Activated CD4-positive, alpha-beta T cell treated with anti-CD3 and anti-CD28 coated beads, Interleukin-2, amount 10 ng/mL, durations not matched to agents 7 days and 5 days (primary cell): ENCODE measurements at places on chromosomes 12 and 14.

DNA sequence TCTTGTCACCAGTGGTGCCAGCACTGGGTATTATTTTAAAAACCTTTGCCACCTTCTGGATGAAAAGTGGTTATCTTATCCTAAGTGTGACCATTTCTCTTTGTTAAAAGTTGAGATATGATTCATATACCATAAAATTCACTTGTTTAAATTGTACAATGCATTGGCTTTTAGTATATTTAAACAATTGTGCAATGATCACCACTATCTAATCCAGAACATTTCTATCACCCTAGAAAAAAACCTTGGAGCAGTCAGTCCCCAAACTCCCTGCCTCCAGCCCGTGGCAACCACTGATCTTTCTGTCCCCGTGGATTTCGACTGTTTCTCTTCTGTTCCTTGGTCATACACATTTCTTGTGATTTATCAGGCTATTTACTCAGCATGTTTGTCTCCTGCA is 28.3 kb downstream of the SH2B3 start:
- peaks cover 96% of the 10 kb centered on the region for H3K4me1 ChIP-seq
- H3K4me3 ChIP-seq: peak overlapping the region; percentile 64
- DNase-seq: no peak
- peak overlapping the region; percentile 98 for H3K27ac ChIP-seq

GRCh38 chr14:75084513-75084912 is 15.1 kb downstream of the ZC2HC1C start:
- H3K27ac ChIP-seq: no peak overlapping the region
- H3K4me1 ChIP-seq: no peaks in the 10 kb centered on the region
- no peaks in the 10 kb centered on the region for H3K27me3 ChIP-seq
- no peak overlapping the region for H3K4me3 ChIP-seq
- no peak for DNase-seq
- H3K36me3 ChIP-seq: peaks cover 40% of the 10 kb centered on the region

- no peak within 1 kb of the TSS for H3K27ac ChIP-seq
- no peak within 1 kb of the TSS for H3K4me3 ChIP-seq
- H3K27me3 ChIP-seq: peaks cover 78% of the 10 kb centered on the region
Observed at GRCh38 chr14:74238974-74239847, at the start of gene VSX2. VSX2 (plus strand) TSS chr14:74239449; CDS start chr14:74239562, 113 bp downstream.

DNA sequence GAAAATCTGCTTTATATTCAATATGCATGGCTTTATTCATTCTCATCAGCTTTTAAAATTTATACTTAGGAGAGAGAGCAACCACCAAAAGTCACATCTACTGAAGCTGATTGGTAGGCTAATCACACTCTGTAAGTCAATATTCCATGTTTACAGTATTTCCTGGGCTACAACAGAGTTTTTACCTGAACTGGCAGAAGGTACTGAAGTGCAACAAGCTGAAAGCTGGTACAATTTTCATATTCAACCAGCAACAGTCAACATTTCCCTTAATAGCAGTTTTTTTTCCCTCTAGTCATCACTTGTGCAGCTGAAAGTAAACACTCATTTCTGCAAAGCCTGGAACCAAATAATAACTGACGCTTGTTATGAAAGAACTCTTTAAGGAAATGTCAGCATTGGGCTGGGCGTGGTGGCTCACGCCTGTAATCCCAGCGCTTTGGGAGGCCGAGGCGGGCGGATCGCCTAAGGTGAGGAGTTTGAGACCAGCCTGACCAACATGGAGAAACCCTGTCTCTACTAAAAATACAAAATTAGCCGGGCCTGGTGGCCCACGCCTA is 12.9 kb downstream of the BRAP start:
- DNase-seq: no peak
- no peak overlapping the region for H3K27ac ChIP-seq
- H3K36me3 ChIP-seq: peaks cover 29% of the 10 kb centered on the region
- no peaks in the 10 kb centered on the region for H3K27me3 ChIP-seq
- H3K4me3 ChIP-seq: no peak overlapping the region

- H3K36me3 ChIP-seq: peaks cover 32% of the 10 kb centered on the region
- peaks cover 5% of the 10 kb centered on the region for H3K27me3 ChIP-seq
- no peak overlapping the region for H3K27ac ChIP-seq
- DNase-seq: no peak
- H3K4me1 ChIP-seq: peaks cover 31% of the 10 kb centered on the region
- H3K4me3 ChIP-seq: no peak overlapping the region
Observed at GRCh38 chr12:110684312-110684836, 4.5 kb downstream of the HVCN1 start.

GRCh38 chr14:45426685-45427282 is 173.8 kb upstream of the MIS18BP1 start:
- peak; percentile 8 for DNase-seq
- no peaks in the 10 kb centered on the region for H3K36me3 ChIP-seq
- no peak overlapping the region for H3K27ac ChIP-seq
- H3K4me1 ChIP-seq: no peaks in the 10 kb centered on the region
- H3K27me3 ChIP-seq: no peaks in the 10 kb centered on the region

GRCh38 chr12:111438481-111438880 is 32.8 kb downstream of the SH2B3 start:
- H3K4me3 ChIP-seq: no peak overlapping the region
- H3K36me3 ChIP-seq: peaks cover 28% of the 10 kb centered on the region
- H3K27me3 ChIP-seq: no peaks in the 10 kb centered on the region
- peak overlapping the region; percentile 69 for H3K27ac ChIP-seq
- no peak for DNase-seq

DNA sequence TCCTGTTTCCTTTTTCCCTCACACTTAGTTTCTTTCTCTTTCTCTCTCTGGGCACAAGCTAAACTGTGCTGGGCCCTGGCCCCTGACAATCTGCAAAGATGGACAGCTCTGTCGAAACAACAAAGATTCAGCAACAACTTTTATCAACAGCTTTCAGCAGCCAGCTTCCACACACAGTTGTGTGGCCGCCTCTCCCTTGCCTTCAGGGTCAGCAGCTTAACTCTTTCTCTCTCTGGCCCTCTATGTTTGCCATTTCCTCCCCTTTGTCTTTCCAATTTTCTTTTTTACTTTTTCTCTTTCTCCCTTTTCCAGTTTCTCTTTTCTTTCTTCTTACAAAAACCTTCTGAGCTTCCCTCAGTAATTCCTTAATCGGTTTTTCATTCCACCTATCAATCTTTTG is 43.3 kb downstream of the IQSEC3 start:
- peaks cover 9% of the 10 kb centered on the region for H3K4me1 ChIP-seq
- no peaks in the 10 kb centered on the region for H3K36me3 ChIP-seq
- H3K27ac ChIP-seq: no peak overlapping the region

DNA sequence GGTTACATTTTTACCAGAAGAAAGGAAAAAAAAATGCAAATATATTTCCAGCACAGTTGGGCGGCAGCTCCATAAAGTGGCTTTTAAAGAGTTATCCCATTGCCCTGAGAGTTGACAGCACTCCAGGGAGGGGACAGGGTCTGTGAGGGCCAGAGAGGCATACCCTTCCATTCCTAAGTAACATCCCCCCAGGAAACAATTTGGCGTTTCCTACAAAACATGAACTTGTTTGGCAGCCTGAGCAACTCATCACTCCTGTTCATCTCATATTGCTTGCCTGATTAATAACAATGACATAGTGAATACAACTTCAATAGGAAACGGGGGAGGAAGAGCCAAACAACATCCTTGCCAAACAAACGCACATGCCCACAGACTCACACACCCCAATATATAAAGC is 23.3 kb downstream of the TC2N start:
- H3K4me1 ChIP-seq: peaks cover 46% of the 10 kb centered on the region
- H3K36me3 ChIP-seq: peaks cover 88% of the 10 kb centered on the region
- no peak for DNase-seq
- H3K27ac ChIP-seq: no peak overlapping the region

GRCh38 chr12:56935157-56935556 is 949 bp upstream of the SDR9C7 start:
- H3K27me3 ChIP-seq: no peaks in the 10 kb centered on the region
- H3K27ac ChIP-seq: no peak overlapping the region
- DNase-seq: no peak
- peaks cover 7% of the 10 kb centered on the region for H3K4me1 ChIP-seq
- H3K36me3 ChIP-seq: no peaks in the 10 kb centered on the region
- no peak overlapping the region for H3K4me3 ChIP-seq

DNA sequence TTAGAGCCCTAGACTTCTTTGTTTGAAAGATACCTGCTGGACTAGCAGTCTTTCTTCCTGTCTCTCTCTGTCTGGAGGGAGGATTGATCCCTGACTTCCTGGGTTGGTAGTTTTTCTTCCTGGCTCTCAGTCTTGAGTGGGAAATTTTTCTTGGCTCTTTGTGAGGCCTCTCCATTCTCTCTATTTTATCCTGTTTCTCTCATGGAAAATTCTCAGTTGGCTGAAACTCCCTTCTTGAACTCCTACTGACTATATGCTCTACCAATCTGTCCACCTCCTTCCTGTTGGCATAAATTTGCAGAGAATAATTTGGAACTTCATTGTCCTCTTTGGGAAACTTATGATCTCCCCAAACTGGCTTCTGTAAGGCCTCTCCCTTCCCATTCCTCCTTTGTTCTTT is 24.1 kb upstream of the MUCL1 start:
- H3K4me1 ChIP-seq: no peaks in the 10 kb centered on the region
- no peak overlapping the region for H3K27ac ChIP-seq
- no peak for DNase-seq
- H3K36me3 ChIP-seq: no peaks in the 10 kb centered on the region
- H3K27me3 ChIP-seq: peaks cover 16% of the 10 kb centered on the region
- H3K4me3 ChIP-seq: no peak overlapping the region

DNA sequence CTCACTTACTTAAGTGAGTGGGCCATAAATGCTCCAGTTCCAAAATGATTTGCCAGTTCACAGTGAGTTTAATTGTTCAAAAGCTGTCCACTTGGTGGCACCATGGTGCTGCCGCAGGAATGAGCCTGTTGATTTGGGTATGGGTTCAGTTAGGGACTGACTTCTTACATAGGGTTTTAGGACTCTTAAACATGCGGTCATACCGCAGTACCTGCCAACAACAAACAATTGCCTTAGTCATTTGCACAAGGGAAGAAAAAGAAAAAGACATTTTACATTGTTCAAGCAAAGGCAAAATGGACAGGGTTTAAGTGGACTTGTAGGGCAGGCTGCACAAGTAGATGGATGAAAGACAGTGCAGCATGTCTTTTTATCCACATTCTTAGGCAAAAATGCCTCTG is 80.0 kb upstream of the DBX2 start:
- H3K27ac ChIP-seq: no peak overlapping the region
- no peaks in the 10 kb centered on the region for H3K4me1 ChIP-seq
- DNase-seq: peak; percentile 55
- H3K27me3 ChIP-seq: peaks cover 24% of the 10 kb centered on the region
- no peaks in the 10 kb centered on the region for H3K36me3 ChIP-seq
- no peak overlapping the region for H3K4me3 ChIP-seq

DNA sequence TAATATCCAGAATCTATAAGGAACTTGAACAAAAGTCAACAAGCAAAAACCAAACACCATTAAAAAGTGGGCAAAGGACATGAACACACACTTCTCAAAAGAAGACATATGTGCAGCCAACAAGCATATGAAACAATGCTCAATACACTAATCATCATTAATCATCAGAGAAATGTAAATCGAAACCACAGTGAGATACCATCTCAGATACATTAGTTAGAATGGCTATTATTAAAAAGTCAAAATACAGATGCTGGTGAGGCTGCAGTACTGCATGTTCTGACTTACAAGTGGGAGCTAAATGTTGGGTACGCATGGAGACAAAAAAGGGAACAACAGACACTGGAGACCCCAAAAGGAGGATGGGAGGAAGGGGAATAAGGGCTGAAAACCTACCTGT is 67.1 kb downstream of the BLTP3B start:
- no peak for DNase-seq
- H3K36me3 ChIP-seq: peaks cover 34% of the 10 kb centered on the region
- H3K4me3 ChIP-seq: no peak overlapping the region
- no peaks in the 10 kb centered on the region for H3K27me3 ChIP-seq
- H3K27ac ChIP-seq: no peak overlapping the region
- no peaks in the 10 kb centered on the region for H3K4me1 ChIP-seq

DNA sequence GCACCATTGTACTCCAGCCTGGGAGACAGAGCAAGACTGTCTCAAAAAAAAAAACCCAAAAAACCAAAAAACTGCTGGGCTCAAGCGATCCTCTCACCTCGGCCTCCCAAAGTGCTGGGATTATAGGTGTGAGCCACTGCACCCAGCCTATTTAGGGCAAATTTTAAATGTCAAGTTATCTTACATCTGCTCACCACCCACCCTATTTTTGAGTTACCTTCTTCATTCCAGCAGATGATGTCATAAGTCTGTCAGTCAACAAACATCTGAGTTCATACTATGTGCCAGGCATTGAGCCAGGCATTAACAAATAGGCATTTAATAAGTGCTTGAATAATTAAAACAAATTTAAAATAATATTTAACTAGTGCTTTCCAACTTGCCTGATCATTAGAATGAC is 21.5 kb downstream of the BATF start:
- peaks cover 36% of the 10 kb centered on the region for H3K36me3 ChIP-seq
- no peak for DNase-seq
- H3K27ac ChIP-seq: peak overlapping the region; percentile 95
- no peaks in the 10 kb centered on the region for H3K27me3 ChIP-seq
- peak overlapping the region; percentile 30 for H3K4me3 ChIP-seq
- H3K4me1 ChIP-seq: peaks cover 71% of the 10 kb centered on the region

DNA sequence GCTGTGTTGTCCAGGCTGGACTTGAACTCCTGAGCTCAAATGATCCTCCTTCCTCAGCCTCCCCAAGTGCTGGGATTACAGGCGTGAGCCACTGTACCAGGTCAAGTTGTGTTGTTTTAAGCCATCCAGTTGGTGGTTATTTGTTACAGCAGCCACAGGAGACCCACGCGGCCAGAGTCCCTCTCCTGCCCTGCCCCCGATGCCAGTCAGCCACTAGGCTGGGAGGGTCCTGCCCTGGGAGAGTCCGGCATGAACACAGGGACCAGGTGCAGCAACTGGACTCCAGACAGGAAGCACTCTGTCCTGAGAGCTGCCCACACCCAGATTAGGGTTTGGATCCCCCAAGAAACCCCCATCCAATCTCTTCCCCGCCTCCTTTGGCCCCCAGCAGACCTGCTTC is 44.1 kb upstream of the FZD10 start:
- H3K27me3 ChIP-seq: no peaks in the 10 kb centered on the region
- DNase-seq: no peak
- H3K4me1 ChIP-seq: no peaks in the 10 kb centered on the region
- H3K27ac ChIP-seq: no peak overlapping the region
- no peak overlapping the region for H3K4me3 ChIP-seq

- H3K4me3 ChIP-seq: no peak overlapping the region
- no peaks in the 10 kb centered on the region for H3K4me1 ChIP-seq
- no peaks in the 10 kb centered on the region for H3K36me3 ChIP-seq
- DNase-seq: no peak
- no peak overlapping the region for H3K27ac ChIP-seq
Observed at GRCh38 chr12:43884683-43885410, 49.0 kb downstream of the TMEM117 start.

GRCh38 chr14:89221109-89221810 is 195.8 kb downstream of the FOXN3 start:
- H3K27ac ChIP-seq: peak overlapping the region; percentile 16
- H3K36me3 ChIP-seq: peaks cover 7% of the 10 kb centered on the region
- H3K4me1 ChIP-seq: peaks cover 21% of the 10 kb centered on the region
- no peaks in the 10 kb centered on the region for H3K27me3 ChIP-seq
